Activated effector memory CD4-positive, alpha-beta T cell treated with anti-CD3 and anti-CD28 coated beads, Interleukin-2, amount 50 U/mL, for 16 hours (primary cell): ENCODE measurements at places on chromosomes 11 and 22.

DNA sequence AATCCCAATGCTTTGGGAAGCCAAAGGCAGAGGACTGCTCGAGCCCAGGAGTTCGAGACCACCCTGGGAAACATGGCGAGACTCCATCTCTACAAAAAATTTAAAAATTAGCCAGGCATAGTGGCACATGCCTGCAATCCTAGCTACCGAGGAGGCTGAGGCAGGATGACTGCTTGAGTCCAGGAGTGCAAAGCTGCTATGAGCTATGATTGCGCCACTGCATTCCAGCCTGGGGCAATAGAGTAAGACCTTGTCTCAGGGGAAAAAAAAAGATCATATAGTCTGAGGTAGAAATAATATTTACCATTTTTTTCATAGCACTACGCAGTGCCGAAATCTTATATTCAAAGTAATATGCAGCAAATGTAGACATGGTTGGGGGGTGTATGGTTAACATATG is 47.8 kb downstream of the MRTFA start:
- no peak for DNase-seq

- no peak for DNase-seq
These were observed 195.9 kb upstream of the SESN3 start for GRCh38 chr11:95426823-95427462.

GRCh38 chr11:34358728-34359547 is 1.1 kb upstream of the ABTB2 start:
- peak; percentile 89 for DNase-seq

- DNase-seq, result no peak
These were observed 2.6 kb downstream of the LMO2 start for GRCh38 chr11:33889296-33889695.

DNA sequence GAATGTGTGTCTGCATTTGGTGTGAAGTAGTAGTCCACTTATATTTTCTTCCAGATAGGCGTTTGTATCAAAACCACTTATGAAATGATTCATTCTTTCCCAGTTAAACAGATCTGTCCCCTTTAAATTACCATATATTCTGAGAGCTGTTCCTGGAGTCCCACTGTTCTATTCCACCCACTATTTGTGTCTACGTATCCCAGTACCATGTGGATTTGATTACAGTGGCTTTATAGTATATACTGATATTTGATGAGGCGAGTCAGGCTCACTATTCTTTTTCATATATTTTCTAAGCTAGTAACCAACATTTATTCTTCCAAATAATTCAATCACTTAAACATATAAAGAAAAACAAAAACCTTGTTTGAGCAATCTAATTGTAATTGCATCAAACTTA is 81.9 kb upstream of the RASSF10 start:
- DNase-seq, result no peak

- DNase-seq, result no peak
These were observed 24.0 kb upstream of the RIC3 start for GRCh38 chr11:8192896-8193209.

- peak; percentile 78 for DNase-seq
These were observed 10.4 kb upstream of the SUN2 start for GRCh38 chr22:38766076-38766777.

GRCh38 chr11:86442420-86442819 is 67.7 kb downstream of the CCDC81 start:
- no peak for DNase-seq

- DNase-seq, result peak; percentile 76
These were observed 1.2 kb downstream of the C2CD2L start for GRCh38 chr11:119108146-119108856.

GRCh38 chr11:92916299-92916698 is 53.2 kb upstream of the MTNR1B start:
- DNase-seq, result no peak

- DNase-seq, result peak; percentile 63
These were observed 9.4 kb downstream of the CBX6 start for GRCh38 chr22:38862375-38863329.

GRCh38 chr11:112613051-112613972 is 347.9 kb upstream of the NCAM1 start:
- no peak for DNase-seq

GRCh38 chr11:57307666-57308270 is 17.0 kb downstream of the TNKS1BP1 start:
- no peak for DNase-seq

- DNase-seq, result peak; percentile 48
These were observed 67.4 kb downstream of the BRD1 start for GRCh38 chr22:49760280-49760629.
